Coronary artery (tissue), 2 donors: ENCODE measurements at places on chromosomes 7 and 10.

DNA sequence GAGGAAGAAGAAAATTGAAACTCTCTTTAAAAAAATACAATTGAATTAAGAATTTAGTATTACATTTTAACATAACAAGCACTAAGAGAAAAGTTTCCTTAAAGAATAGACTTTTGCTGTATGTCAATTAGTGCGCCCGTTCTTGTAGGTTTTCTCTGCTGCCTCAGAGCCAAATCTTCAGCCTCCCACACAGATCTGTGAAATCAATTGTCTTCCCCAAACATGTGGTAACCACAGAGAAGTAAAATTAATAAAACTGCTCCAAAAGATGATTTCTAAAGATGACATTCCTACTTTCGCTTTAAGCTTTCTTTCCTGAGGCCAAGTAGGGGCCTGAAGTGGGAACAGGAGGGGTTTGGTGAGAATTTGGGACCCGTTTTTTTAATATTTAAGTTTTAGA lies 113.2 kb upstream of the ADO start:
- DNase-seq, result no peak

- DNase-seq, result no peak
These were observed 2.7 kb downstream of the LRRC20 start for GRCh38 chr10:70379581-70380176.

DNA sequence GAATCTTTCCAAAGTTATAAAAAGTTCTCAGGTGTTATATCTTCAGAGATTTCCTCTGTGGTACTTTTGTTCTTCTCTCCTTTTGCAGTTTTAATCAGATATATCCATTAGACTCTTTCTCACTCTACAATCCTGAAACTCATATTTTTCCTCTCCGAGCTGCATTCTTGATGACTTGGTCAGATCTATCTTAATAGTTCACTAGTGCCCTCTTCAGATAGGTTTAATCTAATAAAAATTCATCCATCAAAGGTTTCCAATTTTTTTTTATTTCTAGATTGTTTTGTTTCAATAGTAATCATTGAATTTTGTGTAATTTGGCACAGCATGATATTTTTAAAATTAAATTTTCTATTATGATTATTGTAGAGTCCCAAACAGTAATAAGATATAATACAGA lies 21.8 kb upstream of the DGKB start:
- DNase-seq, result no peak

DNA sequence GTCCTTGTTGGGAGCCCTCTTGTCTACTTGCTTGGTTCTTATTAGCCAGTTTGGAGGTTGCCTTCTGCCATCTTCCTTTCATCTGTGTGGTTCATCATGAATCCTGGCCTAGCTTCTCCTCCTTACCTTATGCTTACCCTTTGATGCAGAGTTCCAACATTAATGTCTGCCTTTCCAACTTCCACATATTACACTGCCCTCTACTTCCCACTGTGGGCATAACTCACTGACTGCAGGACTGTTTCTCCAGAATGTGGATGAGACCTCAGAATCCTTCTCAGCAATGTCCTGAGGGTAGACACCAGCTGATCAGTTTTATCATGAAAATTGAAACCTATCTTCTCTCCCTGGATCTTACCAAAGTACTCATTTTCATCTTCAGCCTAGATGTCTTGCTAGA lies 491.0 kb downstream of the LRMDA start:
- no peak for DNase-seq

DNA sequence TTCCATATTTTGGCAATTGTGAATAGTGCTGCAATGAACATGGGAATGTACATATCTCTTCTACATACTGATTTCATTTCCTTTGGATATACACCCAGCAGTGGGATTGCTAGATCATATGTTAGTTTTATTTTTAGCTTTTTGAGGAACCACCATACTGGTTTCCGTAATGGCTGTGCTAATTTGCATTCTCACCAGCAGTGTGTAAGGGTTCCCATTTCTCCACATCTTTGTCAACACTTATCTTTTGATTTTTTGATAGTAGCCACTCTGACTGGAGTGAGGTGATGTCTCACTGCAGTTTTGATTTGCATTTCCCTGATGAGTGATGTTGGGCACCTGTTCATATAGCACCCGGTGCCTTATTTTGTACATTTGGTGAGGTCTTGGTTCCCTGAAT lies 519.6 kb downstream of the REEP3 start:
- DNase-seq, result no peak

GRCh38 chr10:125343118-125343925 lies 183.0 kb upstream of the CTBP2 start:
- no peak for DNase-seq

DNA sequence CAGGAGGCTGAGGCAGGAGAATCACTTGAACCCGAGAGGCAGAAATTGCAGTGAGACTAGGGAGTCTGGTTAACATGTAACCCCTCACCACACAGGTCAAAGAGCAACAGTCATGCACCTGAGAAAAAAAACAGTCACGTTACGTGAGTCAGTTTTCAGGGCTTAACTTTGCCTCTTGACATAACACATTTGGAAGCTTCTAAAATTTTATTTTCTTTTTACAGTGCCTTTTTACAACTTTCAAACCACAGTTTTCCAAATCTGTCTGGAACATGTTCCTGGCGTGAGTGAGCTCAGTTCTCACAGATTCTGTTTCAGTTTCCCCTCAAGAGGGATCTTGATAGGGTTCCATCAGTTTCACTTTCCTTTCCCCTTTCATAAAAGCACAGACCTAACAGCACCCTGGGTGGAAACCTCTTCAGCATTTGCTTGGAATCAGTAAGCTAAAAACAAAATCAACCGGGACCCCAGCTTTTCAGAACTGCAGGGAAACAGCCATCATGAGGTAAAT lies 4.4 kb downstream of the IFIT3 start:
- DNase-seq, result no peak

DNA sequence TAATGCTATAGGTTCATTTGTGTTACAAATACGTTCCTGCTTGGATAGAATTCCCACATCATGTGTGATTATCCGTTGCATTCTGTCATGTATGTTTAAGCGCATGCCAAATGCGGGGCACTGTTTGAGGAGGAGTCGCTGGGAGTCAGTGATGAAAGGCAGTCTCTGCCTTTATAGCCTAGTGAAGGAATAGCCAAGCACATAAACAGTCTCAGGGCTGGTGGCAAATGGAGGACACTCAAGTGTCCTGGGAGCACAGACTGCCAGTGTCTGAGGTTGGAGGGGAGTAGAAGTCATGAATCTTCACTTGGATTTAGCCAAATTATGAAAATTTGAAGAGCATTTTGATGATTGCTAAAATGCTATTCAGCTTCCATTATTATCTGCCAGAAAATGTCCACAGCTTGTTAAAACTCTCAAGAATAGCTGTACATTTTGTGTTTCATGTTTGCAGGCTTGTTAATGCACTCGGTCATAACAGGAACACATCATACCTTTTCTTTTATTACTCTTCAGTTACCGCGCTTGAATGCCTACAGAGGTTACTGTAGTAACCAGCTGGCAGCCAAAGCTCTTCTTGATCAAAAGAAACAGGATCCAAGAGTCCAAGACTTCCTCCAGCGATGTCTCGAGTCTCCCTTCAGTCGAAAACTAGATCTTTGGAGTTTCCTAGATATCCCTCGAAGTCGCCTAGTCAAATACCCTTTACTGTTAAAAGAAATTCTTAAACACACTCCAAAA lies 41.6 kb downstream of the NET1 start:
- no peak for DNase-seq

- no peak for DNase-seq
These were observed 31.1 kb downstream of the CRTAC1 start for GRCh38 chr10:97999066-97999922.

DNA sequence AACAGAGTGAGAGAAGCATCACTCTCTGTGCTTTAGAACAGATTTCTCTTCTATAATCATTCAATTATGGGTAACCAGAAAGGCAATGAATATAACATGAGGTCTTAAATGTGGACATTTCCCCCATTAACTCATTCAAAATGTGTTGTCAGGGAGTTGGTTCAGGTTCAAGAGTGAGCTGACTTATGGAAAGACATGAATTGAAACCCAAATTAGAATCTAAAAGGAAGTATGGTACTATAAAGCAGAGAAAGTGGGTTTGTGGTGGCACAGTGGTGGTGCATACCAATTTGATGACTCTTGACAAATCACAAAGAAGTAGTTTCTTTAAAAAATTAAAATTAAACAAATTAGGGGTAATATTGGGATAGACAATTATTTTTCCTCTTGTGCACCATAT lies 114.6 kb upstream of the MEOX2 start:
- DNase-seq, result no peak
